Activated naive CD4-positive, alpha-beta T cell treated with anti-CD3 and anti-CD28 coated beads for 36 hours (primary cell): ENCODE measurements at places on chromosomes 7 and 10.

- no peak for DNase-seq
Observed at GRCh38 chr10:83539528-83540308, 599.6 kb upstream of the GHITM start.

- no peak for DNase-seq
Observed at GRCh38 chr7:47508389-47509380, 73.2 kb downstream of the TNS3 start.

GRCh38 chr10:132764108-132764507, 21.8 kb downstream of the NKX6-2 start:
- no peak for DNase-seq

- peak; percentile 50 for DNase-seq
Observed at GRCh38 chr10:114525368-114525949, 121.2 kb upstream of the AFAP1L2 start.

DNA sequence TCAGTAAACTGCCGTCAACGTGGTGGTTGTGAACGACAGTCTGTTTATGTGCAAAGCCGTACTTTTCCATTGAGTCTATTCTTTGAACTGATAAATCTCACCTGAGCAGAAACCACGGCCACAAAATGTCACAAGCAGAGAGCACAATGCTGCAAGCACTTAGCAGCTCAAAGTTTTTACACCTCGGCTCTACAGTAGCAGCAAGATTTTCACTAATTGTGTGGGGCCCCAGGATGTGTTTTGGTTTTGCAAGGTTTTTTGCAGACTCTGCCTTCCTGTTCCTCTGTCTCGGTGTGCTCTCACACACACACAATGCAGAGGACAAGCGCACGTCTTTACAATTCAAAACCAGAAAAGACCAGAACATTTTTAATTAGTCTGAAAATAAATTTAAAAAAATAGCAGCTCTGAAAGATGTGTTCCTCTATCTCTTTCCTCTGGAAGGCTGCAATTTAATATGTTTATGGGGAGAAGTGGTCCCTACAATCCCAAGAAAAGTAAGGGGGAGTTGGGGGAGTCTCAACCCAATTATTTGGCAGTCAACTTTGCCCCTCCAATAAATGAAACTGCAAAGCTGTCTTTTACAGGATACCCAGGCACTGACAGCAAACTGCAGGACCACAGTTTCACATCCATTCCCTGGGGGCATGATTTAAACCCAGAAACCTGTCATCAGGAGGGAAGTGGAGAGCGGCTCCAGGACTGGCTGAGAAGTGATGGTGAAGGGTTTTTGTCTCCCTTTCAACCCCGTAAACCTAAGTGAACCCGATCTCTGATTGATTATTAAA, 73.8 kb upstream of the SFMBT2 start:
- peak; percentile 76 for DNase-seq

DNA sequence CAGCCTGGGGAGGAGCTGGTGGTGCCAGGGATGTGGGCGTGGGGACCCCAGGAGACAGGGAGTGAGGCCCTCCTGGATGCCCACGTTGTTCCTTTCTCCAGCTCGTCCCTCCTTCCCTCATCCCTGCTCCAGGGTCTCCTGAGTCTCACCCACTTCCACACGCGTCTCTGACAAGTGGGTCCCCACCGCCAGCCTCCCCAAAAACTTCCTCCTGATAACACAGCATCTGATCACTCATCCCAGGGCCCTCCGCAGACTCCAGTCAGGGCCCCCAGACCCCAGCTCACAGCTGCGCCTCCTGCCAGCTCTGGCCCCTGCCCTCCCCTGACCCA, 60.6 kb upstream of the INPP5A start:
- no peak for DNase-seq

- no peak for DNase-seq
Observed at GRCh38 chr7:102042016-102042656, 224.7 kb downstream of the CUX1 start.

DNA sequence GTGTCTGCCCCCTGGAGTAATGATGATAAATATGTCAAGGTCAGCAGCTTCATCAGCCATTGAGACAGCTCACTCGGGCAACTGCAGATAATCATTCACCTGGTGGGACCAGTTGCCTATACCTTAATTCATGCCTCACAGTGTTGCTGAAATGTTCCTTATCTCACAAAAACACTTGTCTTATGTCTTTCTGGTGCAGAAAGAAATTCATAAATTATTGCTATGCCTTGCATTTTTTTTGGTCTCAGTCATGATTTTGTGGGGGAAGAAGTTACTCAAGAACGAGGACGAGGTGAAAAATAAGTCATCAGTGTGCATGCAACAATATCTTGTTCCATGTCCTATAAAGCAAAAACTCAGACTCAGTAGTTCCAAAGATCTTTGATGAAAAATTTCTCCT, 16.0 kb downstream of the TRIL start:
- DNase-seq: no peak

- no peak for DNase-seq
Observed at GRCh38 chr7:122310119-122311021, 5.8 kb upstream of the FEZF1 start.

GRCh38 chr10:118753331-118754228, 1.2 kb downstream of the CACUL1 start:
- DNase-seq: no peak

DNA sequence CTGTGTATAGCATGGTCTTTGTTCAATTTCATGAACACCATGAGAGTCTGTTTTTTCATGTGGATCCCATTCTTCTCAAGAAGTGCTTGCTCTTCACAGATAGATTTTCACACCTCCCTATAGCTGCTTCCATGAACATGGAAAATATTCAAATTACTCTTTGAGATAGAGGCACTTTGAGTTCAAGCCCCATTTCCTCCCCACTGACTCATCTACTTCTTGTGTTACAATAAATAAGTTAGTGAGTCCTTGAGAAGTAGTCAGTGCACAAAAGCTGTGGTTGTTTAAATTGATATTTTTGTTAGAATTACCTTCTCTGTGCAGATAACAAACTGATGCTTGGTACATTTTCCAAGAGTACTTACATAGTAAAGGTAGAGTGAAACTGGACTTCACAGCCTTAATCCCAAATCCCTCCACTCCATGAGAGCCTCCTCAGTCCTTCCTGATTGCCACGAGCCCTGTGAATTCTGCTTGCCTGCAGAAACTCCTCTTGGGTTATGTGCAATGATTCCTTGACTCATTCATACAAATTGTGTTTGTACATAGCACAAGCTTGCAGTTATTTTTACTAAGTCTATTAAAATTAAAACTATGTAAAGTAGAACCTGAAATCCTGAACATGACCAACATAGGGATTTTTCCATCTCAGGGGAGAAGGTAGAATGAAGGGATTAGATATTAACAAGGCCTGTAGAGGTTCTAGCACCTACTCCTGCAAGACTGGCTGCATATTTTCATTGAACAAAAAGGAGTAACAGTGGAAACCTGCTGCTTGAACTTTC, 496.2 kb downstream of the TNS3 start:
- no peak for DNase-seq

- no peak for DNase-seq
Observed at GRCh38 chr10:3398825-3399646, 226.5 kb upstream of the PITRM1 start.

GRCh38 chr10:91589015-91589657, 43.7 kb downstream of the PPP1R3C start:
- no peak for DNase-seq

- no peak for DNase-seq
Observed at GRCh38 chr7:44201813-44202212, 1.0 kb downstream of the YKT6 start.

DNA sequence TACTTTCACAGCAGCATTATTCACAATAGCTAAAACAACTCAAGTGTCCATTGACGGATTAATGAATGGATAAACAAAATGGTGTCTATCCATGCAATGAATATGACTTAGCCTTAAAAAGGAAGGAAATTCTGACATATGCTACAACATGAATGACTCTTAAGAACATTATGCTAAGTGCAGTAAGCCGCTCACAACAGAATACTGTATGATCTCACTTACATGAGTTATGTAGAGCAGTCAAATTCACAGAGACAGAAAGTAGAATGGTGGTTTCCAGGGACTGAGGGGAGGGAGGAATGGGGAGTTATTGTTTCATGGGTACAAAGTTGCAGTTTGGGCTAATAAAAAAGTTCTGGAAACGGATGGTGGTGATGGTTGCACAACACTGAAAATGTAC, 282.0 kb downstream of the GRID1 start:
- DNase-seq: no peak

DNA sequence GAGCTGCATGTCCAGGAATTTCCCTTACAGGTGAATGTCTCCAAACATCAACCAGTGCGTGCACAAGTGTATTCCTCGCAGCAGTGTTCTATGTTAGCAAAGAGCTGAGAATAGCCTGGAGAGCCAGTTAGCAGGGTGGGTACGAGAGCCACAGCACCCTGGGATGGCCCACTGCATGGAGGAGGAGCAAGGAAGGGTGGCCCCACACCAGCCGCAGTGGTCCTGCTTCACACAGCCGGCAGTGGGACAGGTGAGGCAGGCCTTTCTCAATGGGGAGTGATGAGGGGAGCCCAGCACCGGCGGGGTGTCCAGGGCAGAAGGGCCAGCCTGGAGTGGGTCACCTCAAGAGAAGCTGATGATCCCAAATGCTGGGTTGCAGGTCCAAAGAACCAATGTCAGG, 240.7 kb downstream of the TCERG1L start:
- no peak for DNase-seq

DNA sequence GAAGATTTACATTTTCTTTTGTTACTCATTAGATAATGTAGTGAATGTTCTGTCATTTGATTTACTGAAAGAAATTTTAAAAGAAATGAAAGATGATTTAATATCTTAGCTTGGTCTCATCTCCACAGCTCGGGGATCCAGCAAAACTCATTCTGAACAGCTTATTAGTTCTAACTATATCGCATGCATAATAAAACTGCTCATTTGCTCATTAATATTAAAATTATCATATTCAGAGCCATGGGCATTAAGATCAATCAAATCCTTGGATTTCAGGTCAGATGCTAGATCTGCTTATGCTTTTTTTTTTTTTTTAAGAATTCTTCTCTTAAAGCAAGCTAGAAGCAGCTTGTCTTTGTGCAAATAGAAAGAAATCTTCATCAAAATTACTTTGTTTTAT, 246.1 kb downstream of the FOXP2 start:
- DNase-seq: no peak
